Activated T-cell treated with anti-CD3 and anti-CD28 coated beads for 4 hours (primary cell): ENCODE measurements at places on chromosomes 3 and 15.

- DNase-seq, result no peak
Measured at GRCh38 chr3:42053476-42053875, 37.7 kb upstream of the TRAK1 start.

- DNase-seq, result no peak
Measured at GRCh38 chr3:84692261-84692660, 266.5 kb upstream of the CADM2 start.

DNA sequence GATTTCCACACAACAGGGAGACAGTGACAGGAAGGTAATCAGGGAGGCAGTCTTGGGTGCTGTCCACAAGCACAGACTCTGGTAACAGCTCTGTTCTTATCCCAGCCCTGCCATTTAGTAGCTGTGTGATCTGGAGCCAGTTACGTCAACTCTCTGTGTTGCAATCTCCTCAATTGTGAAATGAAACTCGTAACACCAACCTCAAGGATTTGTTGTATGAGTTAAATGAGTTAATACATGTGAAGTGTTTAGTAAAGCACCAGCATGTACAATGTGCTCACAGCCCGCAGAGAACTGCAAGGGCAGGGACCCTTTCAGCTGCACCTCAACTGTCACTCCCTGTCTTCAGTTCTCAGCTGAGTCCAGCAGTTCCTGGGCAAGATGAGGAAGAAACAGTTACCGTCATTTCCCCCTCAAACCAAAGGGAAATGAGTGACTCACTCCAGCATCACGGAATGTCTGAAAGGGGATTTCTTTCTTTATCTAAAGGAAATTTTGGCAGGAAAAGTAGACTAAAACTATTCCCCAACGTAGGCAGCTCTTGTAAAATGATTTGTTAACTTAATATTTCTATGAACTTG lies 39.9 kb upstream of the MB21D2 start:
- DNase-seq, result no peak

DNA sequence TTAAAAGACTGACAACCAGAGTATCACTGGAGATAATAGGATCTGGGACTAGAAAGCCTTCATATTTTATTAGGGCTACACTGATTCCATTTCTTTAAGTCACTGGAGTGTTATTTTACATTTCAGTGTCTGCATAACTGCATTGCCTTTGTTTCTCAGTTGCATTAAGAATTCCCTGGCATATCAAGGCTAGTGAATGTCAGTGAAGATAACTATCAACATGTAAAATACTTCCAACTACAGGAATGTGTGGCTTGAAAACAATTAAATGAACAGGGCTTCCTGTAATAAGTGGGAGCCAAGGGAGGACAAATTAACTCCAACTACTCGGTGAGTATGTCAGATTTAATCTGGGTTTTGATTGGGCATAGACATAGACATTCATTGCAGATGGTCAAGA lies 628.5 kb downstream of the ROBO2 start:
- DNase-seq, result no peak

- no peak for DNase-seq
Measured at GRCh38 chr3:106908181-106908938, 468.9 kb upstream of the CCDC54 start.

DNA sequence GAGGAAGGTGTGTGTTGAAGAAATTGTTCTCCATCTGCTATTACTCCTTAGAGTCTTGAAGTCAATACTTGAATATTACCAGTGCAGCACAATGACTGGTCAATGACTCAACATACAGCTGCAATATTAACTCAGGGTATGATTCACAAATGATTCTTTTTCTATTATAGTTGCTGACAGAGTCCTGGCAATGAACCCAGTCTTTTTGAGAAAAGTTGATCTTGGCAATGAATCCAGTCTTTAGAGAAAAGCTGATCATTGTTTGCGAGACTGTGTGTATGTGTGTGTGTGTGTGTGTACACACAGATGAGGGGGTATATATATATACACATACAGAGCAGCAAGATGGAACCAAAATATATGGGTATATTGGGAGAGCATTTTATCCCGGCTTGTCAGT lies 315.1 kb downstream of the ZNF385D start:
- DNase-seq, result no peak

DNA sequence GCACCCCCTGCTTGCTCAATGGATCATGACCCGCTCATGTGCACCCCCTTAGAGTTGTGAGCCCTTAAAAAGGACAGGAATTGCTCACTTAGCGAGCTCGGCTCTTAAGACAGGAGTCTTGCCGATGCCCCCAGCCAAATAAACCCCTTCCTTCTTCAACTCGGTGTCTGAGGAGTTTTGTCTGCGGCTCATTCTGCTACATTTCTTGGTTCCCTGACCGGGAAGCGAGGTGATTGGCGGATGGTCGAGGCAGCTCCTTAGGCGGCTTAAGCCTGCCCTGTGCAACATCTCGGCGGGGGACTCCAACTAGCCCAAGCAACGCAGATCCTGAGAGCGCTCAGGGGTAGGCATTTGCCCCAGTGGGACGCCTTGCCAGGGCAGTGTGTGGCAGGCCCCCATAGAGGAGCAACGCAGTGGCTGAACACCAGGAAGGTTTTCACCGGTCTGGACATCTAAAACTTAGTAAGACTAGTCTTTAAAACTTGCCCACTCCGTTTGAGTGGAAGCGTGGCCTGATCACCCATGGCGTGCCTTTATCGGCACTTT lies 9.5 kb downstream of the SLCO2A1 start:
- DNase-seq, result no peak

DNA sequence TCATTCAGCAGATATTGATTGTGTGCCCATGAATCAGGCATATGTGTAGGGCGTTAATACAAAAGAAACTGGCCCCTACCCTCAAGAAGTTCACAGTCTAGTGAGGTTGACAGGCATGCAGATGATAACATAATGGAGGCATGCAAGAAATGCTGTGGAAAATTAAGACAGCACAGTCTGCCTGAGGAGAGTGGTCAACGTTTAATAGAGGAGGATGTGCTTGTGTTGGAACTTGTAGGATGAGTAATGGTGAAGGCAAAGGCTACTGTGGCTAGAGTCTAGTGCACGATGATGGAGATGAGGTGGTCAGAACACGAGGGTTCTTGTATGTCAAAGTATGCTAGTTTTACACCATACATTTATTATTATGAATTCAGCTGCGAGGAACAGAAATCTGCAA lies 295.7 kb downstream of the SOX2 start:
- DNase-seq, result no peak

DNA sequence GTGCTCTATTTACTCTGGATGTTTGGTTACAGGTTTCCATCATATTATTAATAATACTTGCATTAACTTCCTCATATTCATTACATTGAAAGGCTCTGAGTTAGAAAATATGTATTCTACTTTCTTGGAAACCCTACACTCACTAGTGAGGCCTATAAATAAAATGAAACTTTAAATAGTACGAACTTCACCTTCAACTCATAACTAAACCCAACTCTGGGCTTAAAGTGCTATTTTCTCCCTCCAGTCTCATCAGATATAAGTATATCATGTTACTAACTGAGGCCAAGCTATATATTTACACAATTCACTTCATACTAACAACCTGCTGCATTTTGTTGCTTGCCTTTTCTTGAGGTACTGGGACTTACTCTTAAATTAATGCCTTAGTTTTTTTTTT lies 306.7 kb downstream of the TIGIT start:
- DNase-seq, result no peak

DNA sequence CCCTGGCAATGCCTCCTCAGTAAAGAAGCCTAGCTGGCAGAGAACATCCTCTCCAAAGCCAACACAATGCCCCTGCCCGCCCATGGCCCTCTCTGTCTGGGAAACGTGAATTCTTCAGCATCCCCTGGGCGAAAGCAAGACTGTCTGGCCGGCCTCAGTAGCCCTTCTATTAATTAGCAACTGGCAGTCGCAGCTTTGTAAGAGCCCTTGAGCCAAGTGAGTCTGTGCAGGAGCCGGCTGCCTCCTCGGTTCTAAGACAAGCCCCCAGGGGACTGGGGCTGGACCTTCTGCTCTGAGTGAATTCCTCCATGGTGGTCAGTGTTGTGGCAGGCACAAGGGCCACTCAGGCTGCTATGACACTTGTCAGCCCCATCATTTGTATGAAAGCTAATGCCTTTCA lies 7.4 kb downstream of the HCN4 start:
- DNase-seq, result no peak

- DNase-seq, result no peak
Measured at GRCh38 chr3:76820481-76820880, 219.4 kb upstream of the ROBO2 start.

DNA sequence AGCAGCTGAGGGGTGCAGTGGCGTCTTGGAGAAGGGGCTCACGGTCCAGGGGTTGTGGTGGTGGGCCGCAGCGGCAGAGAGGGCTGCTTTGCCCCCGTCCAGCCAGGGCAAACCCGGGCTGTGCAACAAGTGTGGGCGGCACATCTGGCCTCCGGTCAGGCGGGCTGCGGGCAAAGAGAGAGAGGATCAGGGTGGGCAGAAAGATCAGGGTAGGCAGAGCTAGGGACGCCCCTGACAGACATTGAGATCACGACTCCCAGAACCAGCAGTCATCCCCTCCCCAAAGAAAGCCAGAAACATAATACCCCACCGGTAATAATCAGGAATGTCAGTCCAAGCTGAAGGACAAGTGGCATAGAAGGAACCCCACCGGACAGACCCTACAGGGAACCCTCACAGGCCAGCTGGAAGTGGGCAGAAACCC lies 6.8 kb downstream of the GATA2 start:
- no peak for DNase-seq

- no peak for DNase-seq
Measured at GRCh38 chr3:139897759-139898158, 37.2 kb upstream of the CLSTN2 start.

- DNase-seq, result no peak
Measured at GRCh38 chr3:66053550-66054094, 14.9 kb upstream of the MAGI1 start.

- DNase-seq, result no peak
Measured at GRCh38 chr3:108907194-108907593, 46.5 kb downstream of the GUCA1C start.

DNA sequence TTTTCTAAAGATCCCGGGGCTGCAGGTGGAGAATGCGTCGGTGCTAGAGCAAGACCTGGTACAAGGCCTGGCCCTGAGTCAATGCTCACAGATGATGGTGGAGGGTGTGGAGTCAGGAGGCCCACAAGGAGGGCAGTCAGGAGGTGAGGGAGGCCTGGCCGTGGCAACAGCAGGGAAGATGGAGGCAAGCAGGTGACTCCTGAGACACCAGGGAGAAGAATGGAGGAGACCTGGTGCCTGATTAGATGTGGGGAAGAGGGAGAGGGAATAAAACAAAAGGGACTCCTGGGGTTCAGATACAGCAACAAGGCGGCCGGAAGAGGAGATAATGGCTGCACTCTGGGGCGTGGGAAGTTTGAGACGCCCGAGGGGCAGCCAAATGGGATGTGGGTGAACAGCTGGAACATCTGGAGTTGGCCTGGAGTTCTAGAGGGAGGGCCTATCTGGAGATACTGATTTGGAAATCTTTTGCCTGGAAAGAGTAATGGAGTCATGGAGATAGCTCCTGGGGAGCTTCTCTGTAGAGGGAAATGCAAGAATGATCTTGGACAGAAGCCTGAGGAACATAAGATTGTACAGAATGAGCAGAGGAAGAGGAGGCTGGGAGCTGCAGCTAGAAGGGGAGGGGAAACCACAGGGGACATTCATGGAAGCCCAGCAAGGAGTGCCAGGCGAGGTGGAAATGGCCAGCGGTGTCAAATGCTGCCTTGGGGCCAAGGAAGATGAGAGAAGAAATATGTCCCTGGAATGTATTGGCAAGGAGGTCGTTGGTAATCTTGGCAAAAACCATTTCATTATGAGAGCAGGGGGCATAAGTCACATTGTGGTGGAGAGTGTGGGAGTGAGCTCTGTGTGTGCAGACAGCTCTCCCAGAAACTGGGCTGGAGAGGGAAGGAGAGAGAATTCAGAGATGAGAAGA lies 67.5 kb upstream of the CORO2B start:
- no peak for DNase-seq

- no peak for DNase-seq
Measured at GRCh38 chr15:47961401-47962090, 159.2 kb upstream of the SLC24A5 start.

DNA sequence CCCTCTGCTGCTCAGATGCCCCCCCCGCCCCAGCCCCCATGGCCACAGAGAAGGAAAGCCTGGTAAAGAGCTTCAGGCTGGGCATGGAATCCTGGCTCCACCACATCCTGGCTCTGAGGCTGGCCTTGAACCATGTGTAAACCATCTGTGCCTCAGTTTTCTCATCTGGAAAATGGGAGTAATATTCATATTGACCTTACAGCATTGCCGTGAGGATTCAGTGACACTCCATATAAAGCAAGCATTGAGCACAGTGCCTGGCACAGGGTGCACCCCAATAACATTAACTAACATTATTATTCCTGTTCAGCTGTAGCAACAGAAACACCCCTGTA lies 150.7 kb downstream of the XXYLT1 start:
- DNase-seq, result no peak

DNA sequence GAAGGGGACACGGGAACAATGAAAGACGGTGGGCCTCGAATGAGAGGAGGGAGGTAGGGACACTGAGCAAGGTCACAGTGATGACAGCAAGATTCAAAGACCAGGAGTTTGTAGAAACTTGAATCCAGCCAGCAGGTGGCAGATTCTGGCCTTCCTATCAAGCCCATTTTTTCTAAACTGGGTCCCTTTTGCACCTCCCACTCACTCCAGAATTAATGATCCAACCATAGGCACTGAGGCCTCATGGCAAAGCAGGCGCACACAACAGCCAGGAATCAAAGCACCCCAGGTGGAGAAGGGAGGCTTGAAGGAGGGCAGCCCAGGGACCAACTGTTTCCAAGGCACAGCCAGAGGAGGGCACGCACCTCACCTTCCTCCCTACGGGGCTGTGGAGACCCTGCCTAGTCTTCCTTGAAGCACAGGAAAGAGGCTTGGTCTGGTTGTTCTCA lies 90.2 kb downstream of the ANP32A start:
- DNase-seq, result no peak

DNA sequence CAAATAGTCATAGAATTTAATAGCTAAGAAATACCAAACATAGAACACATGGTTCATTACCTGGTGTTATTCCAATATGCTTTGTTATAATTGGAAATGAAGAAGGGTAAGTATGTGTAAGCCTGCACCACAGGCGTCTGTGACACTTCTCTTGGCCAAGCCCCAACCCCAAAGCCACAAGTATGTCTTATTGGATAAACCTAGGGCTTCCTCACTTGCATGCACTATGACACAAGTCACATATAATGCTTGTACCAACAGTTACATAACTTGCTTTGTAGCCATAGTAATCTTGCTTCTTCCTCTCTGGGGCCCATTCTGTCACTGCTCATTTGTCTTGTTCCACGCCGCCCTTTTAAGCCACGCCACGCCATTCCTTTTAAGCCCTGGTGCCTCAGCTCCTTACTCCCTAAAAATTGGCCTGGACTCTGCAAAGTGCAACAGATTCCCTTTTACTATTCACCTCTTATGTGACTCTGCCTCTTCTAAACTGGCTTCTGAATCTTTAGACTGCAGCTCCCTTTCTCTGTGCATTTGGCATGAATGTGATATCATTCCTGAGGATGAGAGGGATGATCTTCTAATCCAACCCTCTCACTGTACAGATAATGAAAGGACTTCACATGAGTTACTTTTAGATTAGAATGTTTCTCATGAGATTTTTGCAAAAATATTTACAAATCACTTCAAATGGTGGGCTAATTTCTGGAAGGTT lies 48.1 kb upstream of the EPHA3 start:
- no peak for DNase-seq
